ENCODE measurements at places on chromosomes 3 and 15. TPM values are rescaled to one million over a fixed set of nuclear protein-coding genes. Genes with fewer than 3 reads are reported as not detected.

The LTK gene
- 0.43 TPM for polyA plus RNA-seq

The SLC9C1 gene
- not detected for polyA plus RNA-seq

The C2CD4B gene
- polyA plus RNA-seq: 1.5 TPM

The EFCC1 gene
- polyA plus RNA-seq: 4.3 TPM

The TEX9 gene
- 1.6 TPM for polyA plus RNA-seq

The UCN2 gene
- 0.81 TPM for polyA plus RNA-seq

The FOXL2NB gene
- polyA plus RNA-seq: not detected

The SLC15A2 gene
- polyA plus RNA-seq: 0.65 TPM

The GPR62 gene
- 0.32 TPM for polyA plus RNA-seq

The GPR149 gene
- polyA plus RNA-seq: not detected

Measured in urinary bladder (tissue), 4 donors.